ENCODE measurements at places on chromosomes 13 and 19.

DNA sequence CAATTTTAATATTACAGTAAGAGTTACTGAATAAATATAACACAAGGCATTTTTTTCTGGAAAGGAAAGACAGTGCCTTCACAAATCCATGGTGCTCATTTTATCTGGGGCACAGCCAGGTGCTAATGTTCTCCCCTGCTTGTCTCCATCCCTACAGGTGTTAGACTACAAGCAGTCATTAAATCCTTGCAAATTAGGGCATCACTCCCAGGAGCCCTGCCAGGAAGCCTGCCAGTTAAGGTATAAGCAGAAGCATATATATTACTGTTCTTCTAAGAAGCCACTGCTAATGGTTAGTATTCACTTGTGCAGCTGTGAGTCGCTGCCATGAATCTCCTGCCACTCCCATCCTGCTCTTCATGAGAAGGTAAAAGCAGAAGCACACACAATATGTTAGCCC lies 149.7 kb downstream of the OXGR1 start:
- no peak for DNase-seq

GRCh38 chr19:19214159-19214490 lies 2.4 kb downstream of the NCAN start:
- DNase-seq, result peak; percentile 42

DNA sequence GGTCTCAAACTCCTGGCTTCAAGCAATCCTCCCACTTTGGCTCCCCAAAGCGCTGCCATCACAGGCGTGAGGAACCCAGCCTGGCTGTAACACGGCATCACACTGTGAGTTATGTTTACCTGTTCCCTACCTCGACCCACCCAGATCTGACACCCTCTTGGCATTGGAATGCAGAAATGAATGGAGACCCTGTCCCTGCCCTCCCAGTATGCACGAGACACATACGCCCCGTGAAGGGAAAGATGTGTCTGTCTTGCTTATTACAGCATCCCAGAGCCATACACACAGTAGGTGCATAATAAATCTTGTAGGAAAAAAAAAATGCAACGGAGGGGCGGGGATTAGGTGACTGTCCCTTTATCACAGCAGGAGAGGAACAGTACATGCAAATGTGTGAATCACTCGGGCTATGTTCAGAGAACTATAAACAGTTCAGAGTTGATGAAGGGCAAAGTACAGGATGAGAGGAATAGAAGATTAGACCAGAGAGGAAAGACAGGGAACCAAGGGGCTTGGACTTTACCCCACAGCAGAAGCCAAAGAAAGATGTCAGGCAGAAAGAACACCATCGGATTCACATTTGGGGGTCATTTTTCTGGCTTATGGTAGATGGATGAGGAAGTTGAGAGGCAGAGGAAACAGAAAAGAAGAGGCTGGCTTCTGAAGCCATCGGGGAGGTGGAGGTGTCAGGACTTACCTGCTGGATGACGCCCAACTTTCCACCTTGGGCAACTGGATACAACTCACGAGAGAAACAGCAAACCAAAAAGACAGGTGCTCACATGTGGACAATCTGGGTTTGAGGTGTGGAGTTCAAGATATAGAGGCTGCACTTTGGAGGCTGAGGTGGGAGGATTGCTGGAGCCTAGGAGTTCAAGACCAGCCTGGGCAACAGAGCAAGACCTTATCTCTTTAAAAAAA lies 94.3 kb downstream of the INSR start:
- no peak for DNase-seq

DNA sequence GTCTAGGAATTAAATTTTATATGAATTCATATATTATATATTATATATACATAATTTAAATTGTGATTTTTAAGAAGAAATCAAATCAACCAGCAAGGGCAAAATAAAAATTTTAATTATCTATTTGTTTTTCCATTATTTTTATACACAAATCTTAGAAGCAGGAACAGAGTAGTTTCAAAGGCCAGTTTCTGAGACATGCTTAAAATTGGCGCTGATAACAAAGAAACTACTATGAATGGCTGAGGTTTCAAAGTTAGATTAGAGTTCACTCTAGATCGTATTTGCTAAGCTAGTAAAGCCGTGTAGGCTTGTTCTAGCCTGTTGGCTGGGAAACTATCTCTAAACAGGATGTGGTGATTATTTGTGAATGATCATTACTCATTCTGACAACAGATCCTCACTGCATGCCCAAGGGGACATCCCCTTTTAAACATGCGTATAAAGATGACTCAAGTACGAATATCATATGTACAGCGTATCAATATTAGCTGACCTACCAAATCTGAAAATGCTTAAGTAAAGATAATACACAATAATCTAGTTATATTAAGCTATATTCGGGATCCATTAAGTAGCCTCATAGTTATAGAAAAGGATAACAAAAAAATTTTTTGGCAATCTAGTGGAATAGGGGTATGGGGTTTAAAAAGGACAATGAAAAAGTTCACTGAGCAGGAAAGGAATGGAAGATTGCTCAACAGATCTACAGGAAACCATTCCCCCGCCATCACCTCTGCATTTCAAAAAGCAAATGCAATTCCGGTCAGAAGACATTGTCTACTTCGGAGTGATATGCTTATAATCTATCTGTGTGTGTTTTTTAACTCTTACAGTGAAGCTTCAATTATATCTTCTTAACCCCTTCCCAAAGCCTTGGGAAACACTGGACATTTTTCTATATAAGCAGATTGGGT lies 150.1 kb downstream of the SHISA2 start:
- DNase-seq, result no peak

- DNase-seq, result no peak
Observed at GRCh38 chr13:46121033-46121432, 16.2 kb upstream of the CPB2 start.

DNA sequence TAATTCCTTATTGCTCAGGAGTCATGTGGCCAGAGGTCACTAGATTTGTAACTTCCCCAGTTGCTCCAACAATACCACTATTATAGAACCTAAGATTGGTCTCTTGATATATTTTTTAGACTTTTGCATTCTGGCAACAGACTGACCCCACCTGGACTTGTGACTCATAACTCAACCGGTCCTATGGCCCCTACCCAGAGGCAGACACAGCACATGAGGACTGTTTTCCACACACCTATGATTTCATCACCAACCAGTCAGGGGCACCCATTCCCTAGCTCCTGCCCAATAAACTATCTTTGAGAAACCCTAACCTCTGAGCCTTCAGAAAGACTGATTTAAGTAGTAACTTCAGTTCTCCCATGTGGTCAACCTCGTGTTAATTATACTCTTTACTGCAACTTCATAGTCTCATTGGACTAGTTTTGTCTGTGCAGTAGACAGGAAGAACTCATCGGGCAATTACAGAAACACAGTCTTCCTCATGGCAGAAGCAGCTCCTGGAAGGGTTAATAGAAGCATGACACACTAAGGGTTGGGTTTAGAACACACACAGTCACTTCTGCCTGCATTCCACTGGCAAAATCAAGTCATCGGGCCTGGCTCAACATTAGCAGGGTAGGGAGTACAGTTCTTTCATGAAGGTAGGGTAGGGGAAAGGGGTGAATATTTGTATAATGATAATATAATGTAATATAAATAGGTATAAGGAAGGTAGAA lies 251.8 kb downstream of the UQCRFS1 start:
- no peak for DNase-seq

DNA sequence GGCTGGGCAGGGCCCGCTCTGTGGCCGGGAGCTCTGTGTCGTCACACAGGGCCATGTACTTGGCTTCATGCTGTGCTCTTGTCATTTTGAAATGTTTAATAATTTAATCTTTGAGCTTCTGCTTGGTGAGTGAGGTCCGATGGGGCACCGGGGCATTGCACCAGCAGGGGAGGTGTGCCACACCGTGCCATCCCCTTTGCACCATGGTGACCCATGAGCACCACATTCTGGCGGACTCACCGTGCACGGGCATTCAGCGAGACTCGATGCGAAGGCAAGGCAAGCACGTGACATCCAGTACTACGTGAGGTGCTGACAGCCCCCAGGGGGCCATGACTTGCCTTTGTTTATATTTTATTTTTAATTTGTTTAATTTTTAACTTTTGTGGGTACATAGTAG lies 204.3 kb downstream of the URI1 start:
- DNase-seq, result no peak

DNA sequence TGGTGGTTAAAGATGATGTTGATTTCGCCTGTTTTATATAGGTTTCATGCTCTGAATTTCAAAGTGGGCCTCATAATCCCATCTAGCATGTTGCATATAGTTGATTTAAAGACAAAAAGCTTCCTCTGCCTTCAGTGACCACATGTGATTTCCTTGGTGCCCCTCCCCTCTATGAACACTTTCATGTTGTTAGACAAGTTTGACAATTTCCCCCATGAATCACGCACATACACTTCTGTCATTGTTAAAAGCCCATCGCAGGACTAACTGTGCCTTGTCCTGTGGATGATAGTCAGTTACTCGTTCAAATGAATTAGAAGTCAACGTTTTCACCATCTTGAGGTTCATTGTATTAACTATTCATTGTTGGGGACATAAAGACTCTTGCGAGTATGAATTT lies 6.7 kb downstream of the TNFSF11 start:
- no peak for DNase-seq

DNA sequence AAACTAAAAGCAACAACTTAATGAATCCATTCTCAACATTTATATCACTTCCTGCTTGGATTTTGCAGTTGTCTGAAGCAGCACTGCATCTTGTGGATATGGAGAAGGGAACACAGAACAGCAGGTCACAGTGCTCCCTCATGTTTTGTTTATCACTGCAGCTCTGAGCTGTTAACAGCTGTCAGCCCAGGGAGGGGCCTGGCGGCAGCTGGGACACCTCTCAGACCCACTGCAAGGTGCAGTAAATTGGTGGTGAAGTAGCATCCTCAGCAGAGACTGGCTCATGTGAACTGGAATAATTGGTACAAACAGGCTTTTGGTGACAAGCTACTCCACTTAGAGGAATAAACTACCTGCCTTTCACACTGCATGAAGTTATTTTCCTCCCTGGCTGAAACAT lies 170.4 kb downstream of the LIG4 start:
- DNase-seq, result peak; percentile 83

DNA sequence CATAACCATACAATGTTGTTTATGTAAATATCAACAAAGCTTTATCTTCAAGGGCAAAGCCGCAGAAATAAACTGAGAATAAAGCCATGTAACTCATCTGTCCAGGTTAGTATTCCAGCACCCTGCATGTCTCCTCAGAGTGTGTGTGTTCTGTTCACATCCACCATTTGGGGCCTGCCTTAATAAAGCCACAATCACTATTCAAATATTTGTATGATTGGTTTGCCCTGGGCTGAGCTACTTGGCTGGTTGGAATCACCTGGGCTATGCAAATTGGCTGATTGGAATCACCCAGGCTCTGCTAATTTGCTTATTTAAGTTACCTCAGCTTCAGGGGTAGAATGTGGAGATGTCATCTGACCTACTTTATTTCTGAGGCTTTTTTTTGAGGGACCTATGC lies 42.4 kb upstream of the ZNF737 start:
- no peak for DNase-seq

GRCh38 chr19:35903550-35904179 lies 1.3 kb downstream of the HCST start:
- DNase-seq, result no peak

- peak; percentile 55 for DNase-seq
Observed at GRCh38 chr19:37966211-37966661, 59.2 kb downstream of the SIPA1L3 start.

GRCh38 chr13:65638572-65639168 lies 1591.5 kb downstream of the PCDH9 start:
- peak; percentile 3 for DNase-seq

GRCh38 chr19:45251452-45252354 lies 632 bp downstream of the MARK4 start:
- no peak for DNase-seq

GRCh38 chr13:32126278-32126677 lies 94.7 kb downstream of the FRY start:
- DNase-seq, result no peak

DNA sequence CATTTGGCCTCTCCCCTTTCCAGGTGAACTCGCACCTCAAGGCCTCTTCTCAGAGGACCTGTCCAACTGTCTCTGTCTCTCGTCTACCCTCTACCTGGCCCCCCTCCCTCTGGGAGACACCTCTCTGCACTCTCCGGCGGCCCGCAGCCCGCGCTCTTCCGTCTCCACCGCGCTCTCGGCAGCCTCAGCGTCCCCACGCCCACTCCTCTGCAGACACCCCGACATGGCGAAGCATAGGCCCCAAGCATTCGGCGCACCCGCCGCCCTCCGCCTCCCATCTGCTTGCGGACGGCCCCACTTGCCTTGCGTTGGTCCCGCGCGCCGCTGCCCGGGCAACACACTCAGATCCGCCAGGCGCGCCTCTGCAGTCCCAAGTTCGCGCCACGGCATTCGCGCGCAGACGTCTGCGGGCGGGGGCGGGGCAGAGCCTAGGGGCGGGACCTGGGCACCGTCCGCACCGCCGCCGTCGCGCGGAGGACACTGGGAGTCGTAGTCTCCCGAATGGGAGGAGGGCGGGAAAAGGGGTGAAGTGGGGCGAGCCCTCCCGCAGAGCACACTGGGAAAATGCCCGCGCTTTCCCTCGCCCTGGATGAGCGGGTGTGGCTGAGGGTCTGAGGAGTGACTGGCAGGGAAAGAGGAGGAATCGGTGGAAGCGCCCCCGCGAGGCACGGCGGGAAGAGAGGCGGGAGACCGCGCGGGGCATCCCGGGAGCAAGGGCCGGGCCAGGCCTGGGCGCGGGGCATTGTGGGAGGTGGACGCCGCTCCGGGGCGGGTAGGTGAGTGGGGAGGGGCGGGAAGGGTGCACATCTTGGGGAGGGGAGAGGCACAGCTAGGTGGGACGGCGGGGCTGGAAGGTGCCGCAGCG lies at the start of the genes LIG1 and ZSWIM9:
Gene LIG1 (minus strand): TSS at position 406 of the 865 bp plus-strand sequence. CDS start 4,778 bp downstream, outside the sequence.
Gene ZSWIM9 (plus strand): TSS at position 742 of the 865 bp plus-strand sequence. CDS start 1,123 bp downstream, outside the sequence.
- peak; percentile 99 for DNase-seq

GRCh38 chr13:22073718-22074117 lies 402.8 kb downstream of the FGF9 start:
- no peak for DNase-seq

- DNase-seq, result no peak
Observed at GRCh38 chr13:84672616-84673015, 790.3 kb upstream of the SLITRK1 start.

GRCh38 chr13:36436811-36437210 lies 4.5 kb downstream of the CCNA1 start:
- no peak for DNase-seq

GRCh38 chr19:33434069-33434885 lies 60.8 kb downstream of the CEBPG start:
- DNase-seq, result no peak

- peak; percentile 15 for DNase-seq
Observed at GRCh38 chr19:10288662-10289166, 1.0 kb upstream of the ICAM5 start.

- no peak for DNase-seq
Observed at GRCh38 chr13:41546372-41547190, 89.2 kb downstream of the RGCC start.

All from NCI-H524 (cell line).